ENCODE measurements at places on chromosomes 5 and 9.

- no peak for DNase-seq
Measured at GRCh38 chr5:56840597-56840996, 25.2 kb downstream of the MAP3K1 start.

DNA sequence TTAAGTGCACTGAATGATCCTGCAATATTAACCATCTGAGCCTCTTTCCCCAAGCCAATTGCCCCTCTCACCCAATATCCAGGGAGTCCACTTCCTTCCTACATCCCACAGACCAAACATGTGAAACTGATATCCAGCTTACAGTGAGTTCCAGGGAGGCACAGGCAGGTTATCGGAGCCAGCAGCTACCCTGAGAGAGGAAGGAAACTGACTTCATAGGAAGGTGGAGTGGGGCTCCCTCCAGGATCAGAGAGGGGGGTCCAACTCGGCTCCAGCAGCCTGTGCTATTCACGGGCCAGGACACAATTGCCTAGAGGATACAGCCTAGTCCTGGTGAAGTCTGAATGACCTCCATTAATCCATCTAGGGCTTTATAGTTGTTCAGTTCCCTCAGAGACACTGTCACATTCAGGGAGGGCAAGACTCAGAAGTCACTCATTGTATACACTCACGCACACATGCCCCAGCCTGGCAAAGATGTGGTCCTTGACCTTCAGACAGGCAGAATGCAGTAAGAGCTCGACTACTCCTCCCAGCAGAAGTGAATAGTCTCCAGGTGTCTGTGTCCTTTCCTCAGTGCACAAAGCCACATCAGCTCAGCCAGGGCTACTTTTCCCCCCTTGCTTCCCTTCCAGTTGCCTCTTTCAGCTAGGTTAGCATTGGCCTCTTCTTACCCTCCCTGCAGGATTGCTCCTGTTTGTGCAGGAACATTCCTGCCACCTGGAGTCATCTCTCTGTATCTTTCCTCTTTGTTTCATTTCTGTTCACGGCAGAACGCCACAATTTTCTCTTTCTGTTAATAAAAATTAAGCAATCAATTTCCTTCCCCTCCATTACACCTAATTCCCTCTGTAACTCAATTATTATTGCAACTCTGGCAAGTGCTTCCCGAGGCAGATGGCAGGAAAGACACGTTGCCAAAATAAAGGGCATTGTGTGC lies 501.7 kb downstream of the ARHGEF28 start:
- DNase-seq = peak; percentile 77

DNA sequence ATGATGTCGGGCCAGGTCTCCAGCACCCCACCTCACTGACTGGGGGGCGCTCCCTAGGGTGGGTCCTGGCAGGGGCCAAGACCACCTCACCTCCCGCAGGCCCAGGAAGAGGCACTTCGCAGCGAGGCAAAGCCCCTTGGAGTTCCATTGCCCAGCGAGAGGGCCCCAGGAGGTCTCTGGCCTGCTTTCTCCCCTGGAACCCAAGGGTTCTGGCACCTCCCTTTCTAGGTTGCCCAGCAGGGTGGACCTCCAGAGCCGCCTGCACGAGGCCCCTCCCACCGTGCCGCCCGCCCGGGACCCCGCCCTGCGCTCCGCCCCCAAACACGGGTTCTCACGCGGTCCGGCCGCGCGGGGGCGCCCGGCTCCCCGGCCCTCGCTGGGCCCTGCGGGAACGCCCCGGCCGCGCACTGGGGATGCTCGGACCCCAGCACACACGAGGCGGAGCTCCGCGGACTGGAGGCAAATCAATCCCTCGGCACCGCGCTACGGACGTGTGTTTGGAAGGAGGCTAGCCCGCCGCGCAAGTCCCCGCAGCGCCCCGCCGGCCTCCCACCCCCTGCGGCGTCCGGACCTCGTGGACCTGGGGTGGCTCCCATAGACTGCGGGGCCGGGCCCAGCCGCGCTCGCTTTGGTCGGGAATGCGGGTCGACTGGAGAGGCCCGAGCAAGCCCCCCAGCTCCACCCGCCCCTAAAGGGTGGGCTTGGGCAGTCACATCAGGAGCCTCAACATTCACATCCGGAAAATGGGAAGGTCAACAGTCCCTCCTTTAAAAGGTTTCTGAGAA lies 99.5 kb upstream of the LMX1B start:
- DNase-seq = no peak

DNA sequence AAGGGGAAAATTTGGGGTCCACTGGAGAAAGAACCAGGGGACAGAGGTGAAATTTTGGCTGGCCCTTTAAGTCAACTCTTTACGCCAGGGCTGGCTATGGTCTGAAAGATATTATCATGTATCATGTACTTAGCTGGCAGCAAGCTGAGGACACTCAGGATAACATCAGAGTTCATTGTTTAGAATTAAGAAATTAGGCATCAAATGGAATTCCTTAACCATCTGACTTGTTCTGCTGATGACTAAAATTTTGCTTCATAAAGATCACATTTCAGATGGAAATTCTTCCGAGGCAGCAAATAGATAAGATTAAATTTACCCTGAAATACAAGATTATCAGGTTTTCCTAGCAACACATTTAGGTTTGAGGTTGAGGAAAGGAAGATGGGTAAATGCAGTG lies 269.4 kb upstream of the KLF9 start:
- no peak for DNase-seq

DNA sequence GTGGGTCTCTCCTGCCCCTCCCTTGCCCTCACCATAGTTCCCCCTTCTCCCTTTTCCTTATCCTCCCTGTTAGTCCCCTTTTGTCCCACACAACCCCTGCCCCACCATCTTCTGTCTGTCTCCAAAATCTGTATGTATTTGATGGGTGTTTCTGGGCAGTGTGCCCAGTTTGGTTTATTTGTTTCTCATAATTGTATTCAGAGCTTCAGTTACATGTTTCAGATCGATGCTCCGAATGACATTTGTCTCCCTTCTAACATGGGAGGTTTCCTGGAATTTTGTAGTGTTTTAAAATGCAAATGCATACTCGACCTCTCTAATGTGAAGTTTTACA lies 22.2 kb downstream of the FBXL7 start:
- no peak for DNase-seq

DNA sequence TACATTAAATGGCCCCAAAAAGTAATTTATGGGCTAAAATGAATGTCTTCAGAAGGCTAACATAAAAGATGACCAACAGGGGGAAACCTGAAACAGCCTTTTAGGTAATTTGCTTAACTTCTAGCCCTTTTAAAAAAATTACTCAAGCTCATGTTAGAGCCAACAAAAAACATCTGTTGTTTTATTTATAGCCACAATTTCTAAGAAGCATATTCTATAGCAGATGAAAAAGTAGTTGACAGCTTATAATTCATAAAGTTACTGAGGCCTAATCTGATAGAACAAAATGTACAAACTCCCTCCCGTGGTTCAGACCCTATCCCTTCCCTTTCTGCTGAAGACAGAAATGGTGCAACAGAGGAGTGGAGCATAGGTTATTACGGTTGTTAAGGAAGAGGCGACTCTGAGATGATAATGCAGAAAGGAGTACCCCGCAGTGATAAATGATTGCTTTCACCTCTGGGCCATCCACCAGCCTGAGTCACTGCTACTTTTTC lies 46.1 kb downstream of the PIK3R1 start:
- DNase-seq = no peak

GRCh38 chr9:34507556-34507955 lies 15.2 kb downstream of the ENHO start:
- no peak for DNase-seq

- no peak for DNase-seq
Measured at GRCh38 chr9:119004618-119004990, 364.6 kb downstream of the BRINP1 start.

DNA sequence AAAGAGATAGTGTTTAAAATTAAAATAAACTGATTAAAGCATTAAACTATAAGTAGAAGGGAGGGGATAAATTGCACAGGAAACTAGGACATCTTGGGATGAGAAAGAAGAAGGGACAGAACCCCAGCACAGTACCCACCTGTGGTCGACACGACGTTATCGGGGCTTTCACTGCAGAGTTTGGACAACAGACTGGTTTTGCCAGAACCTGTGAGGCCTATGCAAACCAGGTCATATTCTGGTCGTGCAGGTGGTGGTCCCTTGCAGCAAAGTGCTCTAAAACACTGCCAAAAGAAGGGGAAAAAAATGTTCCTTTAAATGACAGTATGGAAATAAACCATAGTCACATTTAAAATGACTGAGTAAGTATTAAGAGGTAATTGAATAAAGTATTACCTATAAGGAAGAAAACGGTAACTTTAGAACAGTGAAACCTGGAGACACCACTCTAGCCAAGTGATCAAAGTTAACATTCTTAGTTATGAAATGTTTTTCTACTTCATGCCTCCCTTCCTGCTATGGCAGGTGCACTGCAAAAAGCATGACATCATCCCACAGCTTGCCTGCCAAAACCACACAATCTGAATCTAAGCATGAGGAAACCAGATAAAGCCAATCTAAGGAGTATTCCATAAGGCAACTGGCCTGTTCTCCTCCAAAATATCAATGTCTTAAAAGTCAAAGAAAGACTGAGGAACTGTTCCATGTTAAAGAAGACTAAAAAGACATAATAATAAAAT lies 138.6 kb downstream of the ARL15 start:
- DNase-seq = peak; percentile 39

- DNase-seq = no peak
Measured at GRCh38 chr9:14323985-14324650, 10.2 kb upstream of the NFIB start.

DNA sequence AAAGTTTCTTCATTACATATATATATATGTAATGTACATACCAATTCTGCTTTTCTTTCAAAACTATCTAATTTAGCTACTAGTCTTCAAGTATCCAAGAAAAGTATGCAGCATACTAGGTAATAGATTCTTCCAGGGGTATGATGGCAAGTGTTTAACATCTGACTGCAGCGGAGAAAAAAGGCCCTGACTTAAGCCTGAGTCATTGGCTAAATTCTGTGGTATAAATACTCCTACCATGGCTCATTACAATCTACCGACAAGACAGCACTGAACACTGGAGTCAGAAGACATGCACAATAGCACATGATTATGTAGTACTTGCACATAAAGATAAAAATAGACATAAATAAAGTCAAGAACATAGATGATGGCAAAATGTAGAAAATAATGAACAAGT lies 439.9 kb downstream of the BRINP1 start:
- no peak for DNase-seq

- no peak for DNase-seq
Measured at GRCh38 chr5:39331861-39332381, 32.4 kb downstream of the C9 start.

- DNase-seq = peak; percentile 69
Measured at GRCh38 chr5:148186248-148187003, 16.4 kb upstream of the SPINK6 start.

DNA sequence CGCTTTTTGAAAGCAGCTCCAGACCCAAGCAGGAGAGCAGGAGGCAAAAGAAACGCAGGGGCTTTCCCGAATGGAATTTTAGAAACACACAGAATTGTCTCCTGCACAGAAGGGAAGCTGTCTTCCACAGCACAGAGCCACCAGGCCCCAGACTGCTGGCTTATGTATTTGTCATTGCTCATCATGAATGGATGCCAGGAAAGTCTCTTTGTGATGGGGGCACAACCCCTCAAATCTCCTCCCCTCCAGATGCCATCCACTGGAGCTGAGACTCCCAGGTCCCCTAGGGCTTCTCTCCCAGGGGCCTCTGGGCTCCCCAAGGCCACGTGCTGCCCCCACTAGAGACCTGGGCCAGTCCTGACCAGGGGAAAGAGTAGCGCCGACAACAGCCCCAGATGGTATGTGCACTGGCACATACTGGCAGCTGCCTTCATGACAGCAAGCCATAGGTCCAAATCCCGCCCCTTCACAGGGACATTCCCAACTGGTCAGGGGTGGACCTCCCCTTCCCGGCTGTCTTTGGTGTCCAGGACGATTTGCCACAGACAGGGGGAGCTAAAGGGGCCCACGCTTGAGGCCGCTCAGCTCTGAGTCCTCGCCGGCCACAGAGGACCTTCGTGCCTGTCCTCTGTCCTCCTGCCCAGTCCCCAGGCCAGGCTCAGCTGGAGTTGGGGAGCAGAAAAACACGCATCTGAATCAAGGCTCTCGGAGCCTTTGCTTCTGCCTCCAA lies 127.8 kb downstream of the KCNIP1 start:
- no peak for DNase-seq

Measured in pulmonary artery endothelial cell (primary cell).